PC-3 (cell line): ENCODE measurements at places on chromosomes 11 and 22. TPM values are rescaled to one million over a fixed set of nuclear protein-coding genes. Genes with fewer than 3 reads are reported as not detected.

The MRGPRX1 gene
- not detected in 2 replicates for total RNA-seq

The CLTCL1 gene
- total RNA-seq, result 4.5 and 5.5 TPM in 2 replicates

The CNTF gene
- 1.6 and 2.8 TPM in 2 replicates for total RNA-seq

The TBX10 gene
- total RNA-seq, result not detected in 2 replicates

The CARD18 gene
- not detected in 2 replicates for total RNA-seq

The ZC3H12C gene
- 25.2 and 30.7 TPM in 2 replicates for total RNA-seq

The CARNS1 gene
- 0.22 TPM in 1 of 2 replicates, not detected in the other for total RNA-seq

The KRTAP5-10 gene
- not detected in 2 replicates for total RNA-seq

The WEE1 gene
- total RNA-seq, result 45.1 and 46.9 TPM in 2 replicates

GRCh38 chr22:31094021-31094551 is 13.0 kb downstream of the SMTN start:
- H3K4me3 ChIP-seq, result no peak overlapping the region
- peaks cover 32% of the 10 kb centered on the region; the same call in 1 of the 2 replicates for H3K36me3 ChIP-seq
- no peak overlapping the region for H3K27ac ChIP-seq
- no peaks in the 10 kb centered on the region for H3K4me1 ChIP-seq
- no peak for DNase-seq

GRCh38 chr22:27122574-27122973 is 465.2 kb downstream of the MIAT start:
- no peaks in the 10 kb centered on the region for H3K36me3 ChIP-seq
- no peak overlapping the region for H3K27ac ChIP-seq
- H3K4me3 ChIP-seq, result no peak overlapping the region
- H3K27me3 ChIP-seq, result peaks cover 13% of the 10 kb centered on the region
- no peak for DNase-seq
- H3K4me1 ChIP-seq, result no peaks in the 10 kb centered on the region

DNA sequence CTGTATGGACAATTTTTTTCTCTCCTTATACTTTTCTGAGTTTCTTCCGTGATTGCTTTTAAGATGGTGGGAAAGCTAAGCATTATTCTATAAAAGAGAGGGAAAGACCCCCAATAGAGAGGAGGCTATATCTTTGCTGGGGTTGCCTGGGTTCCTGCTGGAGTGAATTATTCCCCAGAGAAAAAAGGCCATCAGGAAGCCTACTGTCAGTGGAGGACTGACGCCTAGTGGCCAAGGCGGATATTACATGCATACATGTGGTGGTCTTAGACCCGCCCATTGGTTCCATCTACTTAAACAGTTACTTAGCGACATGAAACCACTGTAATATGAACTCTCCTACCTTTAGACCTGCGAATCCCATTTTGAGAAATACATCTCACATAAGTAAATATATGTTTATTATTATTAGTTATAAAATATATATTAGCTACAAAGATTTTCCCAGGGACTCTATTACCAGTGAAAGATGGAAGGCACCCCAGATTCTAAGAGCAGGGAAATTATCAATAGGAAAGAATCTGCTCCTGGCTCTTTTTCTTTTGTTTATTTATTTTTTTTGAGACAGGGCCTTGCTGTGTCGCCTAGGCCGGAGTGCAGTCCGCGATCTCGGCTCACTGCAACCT is 15.7 kb upstream of the PGA3 start:
- H3K4me1 ChIP-seq, result no peaks in the 10 kb centered on the region
- no peak overlapping the region for H3K27ac ChIP-seq

- H3K36me3 ChIP-seq, result no peaks in the 10 kb centered on the region
- H3K4me1 ChIP-seq, result peaks cover 12% of the 10 kb centered on the region
- H3K4me3 ChIP-seq, result no peak overlapping the region
- H3K27me3 ChIP-seq, result no peaks in the 10 kb centered on the region
These were observed 1949.4 kb upstream of the RAG2 start for GRCh38 chr11:38547462-38547861.

DNA sequence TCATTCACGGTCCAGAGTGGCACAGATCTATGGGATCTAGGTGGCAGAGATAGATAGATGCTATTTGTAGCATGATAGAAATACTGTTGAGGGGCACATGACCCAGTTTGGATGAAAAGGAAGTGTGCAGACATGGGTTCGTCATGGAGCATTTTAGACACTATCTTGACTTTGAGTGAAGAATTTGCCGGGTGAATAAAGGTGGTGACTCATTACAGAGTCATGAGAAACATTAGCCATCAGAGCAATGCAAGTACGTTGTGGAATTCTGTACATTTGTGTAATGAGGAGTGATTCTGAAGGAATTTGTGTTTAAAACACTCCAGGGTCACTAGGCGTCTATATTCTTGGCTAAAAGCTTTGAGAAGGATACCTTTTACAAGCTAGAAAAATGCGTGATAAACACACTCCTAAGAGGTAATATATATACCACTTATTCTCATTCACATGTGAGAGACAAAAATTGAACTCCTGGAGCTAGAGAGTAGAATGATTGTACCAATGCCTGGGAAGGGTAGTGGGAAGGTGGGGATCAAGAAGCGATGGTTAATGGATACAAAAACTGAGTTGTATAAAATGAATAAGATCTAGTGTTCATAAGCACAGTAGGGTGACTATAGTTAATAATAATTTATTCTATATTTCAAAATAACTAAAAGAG is 593.7 kb upstream of the LUZP2 start:
- H3K4me3 ChIP-seq, result no peak overlapping the region
- peak overlapping the region; percentile 35; the same call in 1 of the 2 replicates for H3K27ac ChIP-seq
- H3K4me1 ChIP-seq, result peaks cover 7% of the 10 kb centered on the region

DNA sequence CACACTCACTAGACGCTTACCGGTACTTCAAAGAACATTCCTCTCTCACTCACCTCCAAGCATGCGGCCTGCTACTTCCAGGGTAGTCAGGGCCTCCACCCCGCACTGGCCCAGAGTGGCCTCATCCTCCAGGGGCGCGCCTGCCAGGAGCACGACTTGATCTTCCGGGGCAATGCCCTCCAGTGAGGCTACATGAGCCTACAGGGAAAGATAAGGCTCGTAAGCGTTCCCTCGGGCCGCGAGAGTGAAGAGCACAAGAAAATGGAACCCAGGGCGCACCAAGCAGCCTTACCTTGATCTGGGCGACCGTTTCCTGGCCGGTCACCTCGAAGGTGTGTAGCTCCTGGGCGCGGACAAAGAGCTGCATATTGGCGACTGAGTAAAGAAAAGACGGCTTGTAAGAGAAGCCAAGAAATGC is 478 bp downstream of the FAU start:
- H3K27ac ChIP-seq, result peak overlapping the region; percentile 42
- peaks cover 25% of the 10 kb centered on the region for H3K4me1 ChIP-seq
- H3K4me3 ChIP-seq, result peak overlapping the region; percentile 92
- DNase-seq, result no peak
- H3K27me3 ChIP-seq, result no peaks in the 10 kb centered on the region

DNA sequence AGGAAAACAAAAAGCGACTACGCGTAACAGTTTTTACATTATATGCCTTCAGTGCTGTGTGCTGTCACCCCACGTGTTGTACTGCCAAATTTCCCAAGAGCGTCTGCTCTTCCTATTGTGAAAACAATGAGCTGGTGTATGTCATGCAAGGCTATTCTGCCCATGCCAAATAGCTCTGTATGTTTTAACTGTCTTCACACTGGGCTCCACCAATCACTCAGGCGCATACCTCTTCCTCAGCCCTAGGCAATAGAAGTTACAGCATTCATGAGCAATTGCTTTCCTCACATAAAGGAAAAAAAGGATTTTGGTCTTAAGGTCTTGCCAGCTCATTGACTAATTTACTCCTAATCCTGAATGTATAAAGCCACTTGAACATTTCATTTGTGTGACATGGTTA is 606.8 kb downstream of the NTM start:
- no peaks in the 10 kb centered on the region for H3K27me3 ChIP-seq
- peak; percentile 75 for DNase-seq

DNA sequence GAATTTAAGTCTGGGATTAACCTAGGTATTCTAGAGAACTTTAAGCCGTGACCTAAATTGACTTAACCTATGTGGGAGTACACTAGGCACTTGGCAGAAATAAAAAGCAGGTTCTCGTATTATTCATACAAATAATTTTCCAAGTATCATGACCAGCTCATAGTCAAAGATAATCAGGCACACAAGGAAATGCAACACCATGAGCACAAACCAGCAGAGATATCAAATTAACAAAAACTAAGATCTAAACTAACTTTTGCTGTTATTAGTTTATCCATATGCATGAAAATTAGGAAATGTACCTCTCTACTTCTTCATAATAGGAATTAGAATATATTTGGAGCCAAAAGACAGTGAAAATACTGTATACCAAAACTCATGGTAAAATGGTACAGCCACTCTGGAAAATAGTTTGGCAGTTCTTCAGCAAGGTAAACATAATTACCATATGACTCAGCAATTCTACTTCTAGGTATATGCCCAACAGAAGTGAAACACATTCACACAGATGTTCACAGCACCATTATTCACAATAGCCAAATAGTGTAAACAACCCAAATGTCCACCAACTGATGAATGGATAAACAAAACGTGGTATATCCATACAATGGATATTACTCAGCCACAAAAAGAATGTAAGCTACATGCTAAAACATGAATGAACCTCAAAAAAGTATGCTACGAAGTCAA is 154.1 kb downstream of the ENTHD1 start:
- no peak overlapping the region for H3K4me3 ChIP-seq
- H3K27ac ChIP-seq, result no peak overlapping the region
- no peaks in the 10 kb centered on the region for H3K36me3 ChIP-seq
- peaks cover 54% of the 10 kb centered on the region for H3K27me3 ChIP-seq
- no peaks in the 10 kb centered on the region for H3K4me1 ChIP-seq

- no peaks in the 10 kb centered on the region for H3K27me3 ChIP-seq
- no peaks in the 10 kb centered on the region for H3K4me1 ChIP-seq
- H3K27ac ChIP-seq, result no peak overlapping the region
- H3K36me3 ChIP-seq, result peaks cover 54% of the 10 kb centered on the region
- H3K4me3 ChIP-seq, result no peak overlapping the region
These were observed 12.9 kb downstream of the CHEK1 start for GRCh38 chr11:125637840-125638239.

GRCh38 chr11:75279273-75279672 is 38.7 kb downstream of the TPBGL start:
- no peaks in the 10 kb centered on the region for H3K4me1 ChIP-seq
- no peak overlapping the region for H3K27ac ChIP-seq
- no peaks in the 10 kb centered on the region for H3K27me3 ChIP-seq

GRCh38 chr11:8533332-8533731 is 60.7 kb downstream of the STK33 start:
- no peak overlapping the region for H3K27ac ChIP-seq
- H3K4me1 ChIP-seq, result no peaks in the 10 kb centered on the region
- no peak overlapping the region for H3K4me3 ChIP-seq

DNA sequence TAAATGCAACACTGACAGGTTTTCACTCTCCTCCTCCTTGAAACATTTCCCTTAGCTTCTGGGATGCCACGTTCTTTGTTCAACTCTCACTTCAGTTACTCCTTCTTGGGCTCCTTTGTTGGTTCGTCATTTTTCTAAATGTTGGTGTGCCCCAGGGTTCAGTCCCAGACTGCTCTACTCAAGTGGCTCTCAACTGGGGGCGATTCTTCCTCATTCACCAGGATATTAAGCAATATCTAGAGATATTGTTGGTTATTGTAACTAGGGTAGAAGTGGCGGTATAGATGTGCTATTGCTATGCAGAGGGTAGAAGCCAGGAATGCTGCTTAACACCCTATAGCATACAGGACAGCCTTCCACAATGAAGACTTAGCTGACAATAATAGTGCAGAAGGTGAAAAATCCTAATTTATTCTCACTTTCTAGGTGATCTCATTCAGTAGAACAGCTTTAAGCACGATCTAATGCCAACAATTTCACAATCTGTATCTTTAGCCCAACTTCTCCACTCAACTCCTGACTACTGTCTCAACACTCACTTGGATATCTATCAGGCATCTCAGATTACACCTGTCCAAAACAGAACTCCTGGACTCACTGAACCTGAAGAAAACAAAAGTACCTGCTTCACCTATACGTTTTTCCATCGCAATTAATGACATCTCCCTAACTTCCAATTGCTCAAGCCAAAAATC is 4.6 kb downstream of the NUP160 start:
- H3K4me1 ChIP-seq, result peaks cover 7% of the 10 kb centered on the region
- no peaks in the 10 kb centered on the region for H3K27me3 ChIP-seq
- DNase-seq, result no peak
- H3K27ac ChIP-seq, result no peak overlapping the region

DNA sequence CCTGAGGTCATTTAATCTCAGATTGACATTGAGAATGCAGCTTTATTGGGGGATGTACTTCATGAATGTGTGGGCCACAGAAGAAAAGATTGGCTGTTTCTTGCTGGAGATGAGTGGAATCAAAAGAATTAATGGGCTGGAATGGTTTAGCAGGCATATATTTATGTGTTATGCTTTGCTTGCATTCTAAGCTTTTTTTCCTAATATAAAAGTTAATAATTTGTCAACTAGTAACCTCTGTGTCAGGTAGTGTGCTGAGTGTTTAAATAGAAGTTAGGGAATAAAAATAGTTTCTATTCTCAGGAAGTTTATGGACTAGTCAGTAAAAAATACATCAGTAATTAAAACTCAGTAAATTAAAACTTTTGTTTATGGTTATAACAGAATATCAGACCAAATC is 67.4 kb upstream of the PRODH start:
- no peak overlapping the region for H3K27ac ChIP-seq
- no peaks in the 10 kb centered on the region for H3K36me3 ChIP-seq
- H3K4me1 ChIP-seq, result no peaks in the 10 kb centered on the region
- H3K4me3 ChIP-seq, result no peak overlapping the region
- no peak for DNase-seq
- H3K27me3 ChIP-seq, result peaks cover 32% of the 10 kb centered on the region; the same call in 1 of the 2 replicates

DNA sequence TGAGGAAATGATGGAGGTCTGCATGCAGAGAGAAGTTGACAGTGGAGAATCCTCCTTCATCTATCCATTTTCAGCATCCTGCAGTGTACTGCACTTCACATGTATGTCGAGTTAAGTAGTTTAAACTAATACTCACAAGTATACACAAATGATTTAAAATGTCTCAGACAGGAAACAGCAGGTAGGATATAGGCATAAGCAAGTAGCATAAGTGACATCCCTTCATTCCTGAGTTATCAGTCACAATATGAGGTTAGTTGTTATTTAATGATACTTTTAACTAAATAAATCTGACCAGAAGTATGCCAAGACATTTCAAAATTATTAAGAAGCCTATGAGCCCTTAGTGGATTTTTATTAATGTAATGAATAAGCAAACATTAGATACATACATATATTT is 37.4 kb downstream of the MTMR2 start:
- H3K27ac ChIP-seq, result no peak overlapping the region
- H3K36me3 ChIP-seq, result peaks cover 8% of the 10 kb centered on the region; the same call in 1 of the 2 replicates
- no peaks in the 10 kb centered on the region for H3K27me3 ChIP-seq
- peak; percentile 57 for DNase-seq
